ENCODE measurements at places on chromosomes 2 and 18. TPM values are rescaled to one million over a fixed set of nuclear protein-coding genes. Genes with fewer than 3 reads are reported as not detected.

- no peak for DNase-seq
Observed at GRCh38 chr2:28339516-28340175, 53.0 kb upstream of the FOSL2 start.

CCDC148 gene
- polyA plus RNA-seq, result 0.35 TPM

CD8B gene
- polyA plus RNA-seq, result not detected

- DNase-seq, result no peak
Observed at GRCh38 chr18:67043276-67043675, 439.4 kb upstream of the CDH19 start.

RPRM gene
- not detected for polyA plus RNA-seq

DNA sequence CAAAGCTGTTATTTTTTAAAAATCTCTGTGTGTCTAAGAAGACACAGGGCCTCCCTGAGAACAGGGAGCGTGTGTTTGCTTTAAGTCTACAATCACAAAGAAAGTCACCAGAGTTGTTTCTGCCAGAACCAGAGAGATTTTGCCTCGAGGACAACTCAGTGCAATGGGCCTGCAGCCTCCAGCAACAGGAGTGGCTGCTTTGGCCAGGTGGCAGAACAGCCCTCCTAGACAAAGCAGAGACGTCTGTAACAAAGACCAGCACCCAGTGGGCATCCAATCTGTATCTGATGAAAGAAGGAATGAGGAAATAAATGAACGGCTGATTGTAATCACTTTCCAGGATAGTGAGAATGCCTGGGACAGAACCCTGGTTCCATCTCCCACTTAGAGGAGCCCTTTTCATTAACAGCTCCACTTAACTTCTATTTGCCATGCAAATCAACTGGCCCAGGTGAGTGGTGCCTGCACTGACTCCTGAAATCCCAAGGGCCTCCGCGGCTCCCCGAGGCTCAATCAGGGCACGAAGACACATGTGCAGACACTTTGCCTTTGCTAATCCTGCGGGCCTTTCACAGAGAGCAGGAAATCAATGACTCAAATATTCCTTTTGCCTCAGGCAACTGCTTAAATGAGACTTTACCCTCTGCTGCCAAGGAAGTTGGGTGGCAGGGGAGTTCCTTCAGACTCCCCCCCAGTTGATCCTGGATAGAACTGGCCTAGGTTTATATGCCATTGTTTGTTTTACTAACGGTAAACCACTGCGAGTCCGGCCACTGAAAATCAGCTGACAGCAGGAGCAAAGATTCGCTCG is 146.5 kb downstream of the CABLES1 start:
- peak; percentile 94 for DNase-seq

- no peak for DNase-seq
Observed at GRCh38 chr18:6476190-6476589, 61.5 kb upstream of the L3MBTL4 start.

DNAJC5G gene
- polyA plus RNA-seq, result not detected

NOL4 gene
- polyA plus RNA-seq, result not detected

DNA sequence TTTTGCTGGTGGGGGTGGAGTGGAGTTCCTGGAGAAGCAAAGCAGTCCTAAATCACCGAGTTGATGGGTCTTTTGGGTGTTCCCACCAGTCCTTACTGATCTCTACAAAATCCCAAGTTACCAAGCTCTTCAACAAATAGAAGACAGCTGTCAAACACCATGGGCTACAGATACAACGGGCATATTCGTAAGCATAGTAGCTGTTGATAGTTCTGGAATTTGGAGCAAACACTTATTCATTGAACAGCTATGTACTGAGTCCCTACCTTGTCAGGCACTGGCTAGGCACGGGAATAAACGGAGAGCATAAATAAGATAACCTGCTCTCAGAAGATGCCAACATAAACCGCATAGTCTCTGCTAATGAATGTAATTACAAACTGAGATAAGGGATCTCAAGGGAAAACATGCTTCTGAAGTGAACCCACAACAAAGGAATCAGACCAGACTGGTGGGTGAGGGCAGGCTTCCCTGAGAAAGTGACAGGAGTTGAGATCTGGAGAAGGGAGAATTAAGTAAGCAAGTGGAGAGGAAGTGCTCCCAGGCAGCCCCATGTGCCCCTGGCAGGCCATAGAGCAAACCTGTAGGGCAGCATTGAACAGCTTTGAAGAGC is 947 bp upstream of the ANKRD44 start:
- DNase-seq, result no peak

Measured in mammary epithelial cell (primary cell).